ENCODE measurements at places on chromosomes 13 and 19. TPM values are rescaled to one million over a fixed set of nuclear protein-coding genes. Genes with fewer than 3 reads are reported as not detected.

Gene ATP8B3
- 0.90 TPM for total RNA-seq

Gene CD320
- 28.6 TPM for total RNA-seq

Gene TRPM4
- 18.2 TPM for total RNA-seq

Gene HCN2
- total RNA-seq: 0.76 TPM

Gene SMIM44
- not detected for total RNA-seq

Gene SPHK2
- 3.9 TPM for total RNA-seq

Gene ANKRD24
- 0.13 TPM for total RNA-seq

Gene RFPL4AL1
- total RNA-seq: not detected

Gene KCNK6
- 4.7 TPM for total RNA-seq

GRCh38 chr19:53254411-53255341 lies at the start of gene ZNF677:
ZNF677 (minus strand) TSS chr19:53254873; CDS start chr19:53251550, 3,323 bp downstream.
- DNase-seq: peak; percentile 85

- no peak for DNase-seq
Observed at GRCh38 chr19:16540948-16541347, 1.3 kb downstream of the CHERP start.

DNA sequence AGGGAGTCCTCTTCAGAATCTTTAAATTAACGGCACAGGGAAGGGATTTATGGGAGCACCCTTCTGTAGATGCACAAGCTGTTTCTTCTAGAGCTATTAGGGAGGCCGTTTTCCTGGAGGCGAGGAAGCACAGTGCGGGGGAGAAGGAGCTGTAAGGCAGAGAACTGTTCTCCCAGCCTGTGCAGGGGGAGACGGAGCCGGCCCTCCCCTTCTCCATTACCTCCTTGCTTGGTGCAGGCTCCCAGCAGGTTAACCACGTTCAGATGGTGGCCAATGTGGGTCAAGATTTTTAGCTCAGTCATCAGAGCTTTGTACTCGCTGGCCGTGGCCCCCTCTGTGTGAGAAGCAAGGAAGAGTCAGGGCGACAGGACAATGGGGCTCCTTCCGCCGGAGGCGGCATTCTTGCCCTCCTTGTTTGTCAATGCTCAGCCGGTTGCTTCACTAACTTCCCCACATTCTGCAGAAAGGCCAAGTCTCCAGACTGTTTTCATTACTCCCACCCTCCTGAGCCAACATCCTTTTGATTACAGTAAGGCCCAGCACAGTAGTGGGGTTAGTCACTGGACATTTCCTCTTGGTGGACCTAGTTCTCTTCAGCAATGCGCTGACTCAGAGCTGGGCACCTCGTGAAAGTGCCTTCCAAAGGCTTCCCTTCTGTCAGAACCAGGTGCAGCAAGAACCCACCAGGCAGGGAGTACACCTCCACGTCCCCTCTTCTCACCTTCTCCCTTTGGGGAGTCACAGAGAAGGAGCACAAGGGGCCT lies 165.4 kb downstream of the FLT1 start:
- DNase-seq: peak; percentile 98

GRCh38 chr19:50328873-50329145 lies 368 bp downstream of the KCNC3 start:
- no peak for DNase-seq

- DNase-seq: peak; percentile 60
Observed at GRCh38 chr13:23020246-23020843, 160.4 kb upstream of the SGCG start.

DNA sequence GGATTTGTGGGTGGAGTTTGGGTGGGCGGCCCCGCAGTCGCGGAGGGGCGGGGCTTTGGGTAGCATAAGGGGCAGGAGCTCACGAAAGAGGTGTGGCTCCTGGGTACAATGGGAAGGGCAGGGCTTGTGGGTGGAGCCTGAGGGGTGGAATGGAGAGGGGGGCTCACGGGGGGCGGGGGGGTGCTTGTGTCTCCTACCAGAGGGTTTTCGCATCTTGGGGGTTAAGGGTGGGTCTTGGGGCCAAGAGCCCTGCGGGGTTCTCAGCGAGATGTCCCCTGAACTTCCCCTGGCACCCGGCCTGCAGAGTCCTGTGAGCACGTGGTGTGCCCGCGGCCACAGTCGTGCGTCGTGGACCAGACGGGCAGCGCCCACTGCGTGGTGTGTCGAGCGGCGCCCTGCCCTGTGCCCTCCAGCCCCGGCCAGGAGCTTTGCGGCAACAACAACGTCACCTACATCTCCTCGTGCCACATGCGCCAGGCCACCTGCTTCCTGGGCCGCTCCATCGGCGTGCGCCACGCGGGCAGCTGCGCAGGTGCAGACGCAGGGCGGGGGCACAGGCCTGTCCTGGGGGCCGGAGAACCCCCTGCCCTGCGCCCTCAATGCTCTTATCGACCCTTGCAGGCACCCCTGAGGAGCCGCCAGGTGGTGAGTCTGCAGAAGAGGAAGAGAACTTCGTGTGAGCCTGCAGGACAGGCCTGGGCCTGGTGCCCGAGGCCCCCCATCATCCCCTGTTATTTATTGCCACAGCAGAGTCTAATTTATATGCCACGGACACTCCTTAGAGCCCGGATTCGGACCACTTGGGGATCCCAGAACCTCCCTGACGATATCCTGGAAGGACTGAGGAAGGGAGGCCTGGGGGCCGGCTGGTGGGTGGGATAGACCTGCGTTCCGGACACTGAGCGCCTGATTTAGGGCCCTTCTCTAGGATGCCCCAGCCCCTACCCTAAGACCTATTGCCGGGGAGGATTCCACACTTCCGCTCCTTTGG lies 5.1 kb downstream of the FSTL3 start:
- DNase-seq: peak; percentile 90

DNA sequence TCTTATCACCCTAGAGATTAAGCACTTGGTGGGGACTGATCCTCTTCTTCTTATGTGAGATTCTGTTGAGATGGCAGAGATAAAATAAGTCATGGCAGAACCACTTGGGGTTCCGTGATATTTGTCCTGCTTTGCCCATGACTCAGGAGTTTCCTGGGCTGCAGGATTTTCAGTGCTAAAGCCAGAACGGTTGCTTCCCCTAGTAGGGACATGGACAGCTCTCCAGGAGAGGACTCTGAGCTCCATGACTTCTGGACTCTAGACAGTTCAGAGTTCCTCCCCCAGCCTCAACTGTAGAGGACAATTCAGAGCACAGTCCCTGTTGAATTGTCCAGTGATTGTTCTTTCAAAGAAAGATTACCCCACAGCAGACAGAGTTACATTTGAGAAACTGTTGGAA lies 98.8 kb downstream of the OLFM4 start:
- DNase-seq: no peak

- DNase-seq: no peak
Observed at GRCh38 chr13:73119612-73120011, 60.8 kb downstream of the KLF5 start.

GRCh38 chr19:28345811-28346210 lies 867.1 kb downstream of the UQCRFS1 start:
- no peak for DNase-seq

GRCh38 chr13:75052616-75053015 lies 429.4 kb downstream of the TBC1D4 start:
- no peak for DNase-seq

- peak; percentile 60 for DNase-seq
Observed at GRCh38 chr19:35963514-35963913, 27.3 kb downstream of the LRFN3 start.

- peak; percentile 80 for DNase-seq
Observed at GRCh38 chr19:4870025-4870700, 2.7 kb upstream of the PLIN3 start.

DNA sequence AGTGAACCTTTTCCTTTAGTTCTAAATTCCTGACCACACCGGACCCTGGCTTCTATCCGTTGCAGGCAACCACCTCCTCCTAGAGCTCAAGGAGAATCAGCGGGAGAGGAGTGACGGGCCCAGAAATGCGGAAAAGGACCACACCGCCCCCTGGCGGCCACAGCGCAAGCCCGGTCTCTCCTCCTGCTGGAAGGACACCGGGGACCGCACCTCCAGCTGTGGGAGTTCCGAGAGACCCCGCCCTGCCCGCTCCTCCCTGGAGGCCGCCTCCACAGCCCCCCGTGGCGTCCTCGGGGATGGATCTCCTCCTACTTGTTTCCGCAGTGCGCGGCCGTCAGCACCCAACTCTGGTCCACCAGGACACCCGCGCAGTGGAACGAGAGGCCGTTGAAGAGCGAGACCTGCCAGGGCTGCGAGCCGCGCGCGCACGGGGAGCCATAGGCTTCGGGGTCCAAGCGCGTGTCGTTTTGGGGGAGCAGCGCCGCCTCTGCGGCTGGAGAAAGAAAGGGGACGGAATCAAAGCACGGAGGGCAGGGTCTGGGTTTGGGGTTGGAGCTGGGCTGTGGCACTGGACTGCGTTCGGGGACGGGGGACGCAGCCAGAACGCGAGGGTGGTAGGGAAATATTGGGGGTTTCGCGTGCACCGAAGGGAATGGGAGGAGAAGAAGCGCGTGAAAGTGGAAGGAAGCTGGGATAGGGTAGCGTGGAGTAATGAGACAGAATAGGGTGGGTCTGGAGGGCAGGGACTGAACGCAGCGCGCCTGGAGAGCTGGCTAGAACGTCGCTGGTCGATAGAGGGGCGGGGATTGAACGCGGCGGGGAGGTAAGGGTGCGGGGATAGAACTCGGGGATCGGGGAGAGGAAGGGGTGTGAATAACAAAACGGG lies 2.5 kb downstream of the KLK10 start:
- no peak for DNase-seq

DNA sequence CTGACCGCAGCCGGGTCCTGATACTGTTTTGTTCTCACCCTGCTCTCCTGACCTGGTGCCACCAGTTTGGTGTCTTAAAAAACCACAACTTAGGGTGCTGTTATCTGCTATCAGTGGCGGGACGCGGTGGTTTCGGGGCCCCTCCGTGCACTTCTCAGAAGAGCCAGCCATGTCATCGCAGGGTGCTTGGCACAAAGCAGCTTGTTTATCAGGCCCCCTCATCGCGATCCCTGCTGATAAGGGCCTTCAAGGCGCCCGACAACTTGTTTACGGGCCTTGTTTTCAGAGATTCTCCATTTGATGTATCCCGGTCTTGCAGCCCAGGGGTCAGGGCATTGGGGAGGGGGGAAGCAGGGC lies 58.1 kb upstream of the KLF2 start:
- no peak for DNase-seq
